ENCODE measurements at places on chromosomes 12 and 14.

GRCh38 chr12:123059500-123059899 lies 79.0 kb downstream of the ARL6IP4 start:
- DNase-seq, result no peak

DNA sequence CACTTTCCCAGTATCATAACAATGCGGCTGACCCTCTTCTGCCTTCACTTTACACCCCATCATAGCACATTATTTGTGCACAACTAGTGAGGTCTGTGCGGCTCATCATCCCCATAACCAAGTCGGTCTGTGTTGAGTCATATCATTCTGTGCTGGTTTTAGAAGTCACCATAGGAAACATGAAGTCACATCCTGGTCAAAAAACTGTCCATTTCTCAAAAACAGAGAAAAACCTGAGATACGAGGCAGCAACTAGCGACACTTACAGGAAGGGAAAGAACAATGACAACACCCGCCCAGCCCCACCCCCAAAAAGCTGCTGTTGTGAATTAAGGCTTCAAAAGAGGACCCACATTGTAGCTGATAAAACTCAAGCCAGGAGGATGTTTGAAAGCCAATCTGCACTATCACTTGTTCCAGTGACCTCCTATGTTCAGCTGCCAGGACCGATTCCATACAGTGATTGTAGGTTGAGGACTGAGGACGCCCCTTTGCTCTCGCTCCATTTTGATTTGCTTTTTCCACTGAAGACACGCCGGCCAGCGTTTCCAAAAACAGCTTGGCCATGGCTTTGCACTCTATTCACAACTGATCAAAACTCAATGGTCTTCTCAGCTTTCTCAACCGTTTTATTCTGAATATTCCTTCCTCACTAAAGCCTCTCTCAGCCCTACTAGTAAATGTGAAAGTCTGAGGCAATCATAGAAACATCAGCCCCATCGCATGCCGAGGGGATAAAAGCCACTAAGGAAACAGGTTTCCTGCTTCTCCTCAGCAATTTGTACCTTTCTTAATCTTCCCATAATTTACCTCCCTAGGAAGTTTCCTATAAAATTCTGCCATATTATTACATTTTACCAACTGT lies 87.5 kb downstream of the DUSP16 start:
- peak; percentile 86 for DNase-seq

GRCh38 chr12:98803468-98804209 lies 158.5 kb downstream of the APAF1 start:
- no peak for DNase-seq

DNA sequence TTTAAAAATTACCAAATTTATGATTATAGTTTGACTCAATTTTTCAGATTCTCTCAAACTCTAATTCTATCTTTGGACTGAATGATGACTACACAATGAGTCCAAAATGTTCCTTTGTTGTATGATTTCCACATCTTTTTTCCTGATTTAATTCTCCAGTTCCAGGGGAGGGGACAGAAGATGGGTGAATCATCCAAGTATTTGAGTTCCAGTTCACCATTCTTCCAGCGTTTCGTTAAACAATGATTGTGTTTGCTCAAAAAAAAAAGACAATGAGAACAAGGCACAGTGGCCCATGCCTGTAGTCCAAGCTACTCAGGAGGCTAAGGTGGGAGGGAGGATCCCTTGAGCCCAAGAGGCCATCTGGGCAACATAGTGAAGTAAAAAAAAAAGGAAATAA lies 23.8 kb downstream of the BAZ1A start:
- DNase-seq, result no peak

DNA sequence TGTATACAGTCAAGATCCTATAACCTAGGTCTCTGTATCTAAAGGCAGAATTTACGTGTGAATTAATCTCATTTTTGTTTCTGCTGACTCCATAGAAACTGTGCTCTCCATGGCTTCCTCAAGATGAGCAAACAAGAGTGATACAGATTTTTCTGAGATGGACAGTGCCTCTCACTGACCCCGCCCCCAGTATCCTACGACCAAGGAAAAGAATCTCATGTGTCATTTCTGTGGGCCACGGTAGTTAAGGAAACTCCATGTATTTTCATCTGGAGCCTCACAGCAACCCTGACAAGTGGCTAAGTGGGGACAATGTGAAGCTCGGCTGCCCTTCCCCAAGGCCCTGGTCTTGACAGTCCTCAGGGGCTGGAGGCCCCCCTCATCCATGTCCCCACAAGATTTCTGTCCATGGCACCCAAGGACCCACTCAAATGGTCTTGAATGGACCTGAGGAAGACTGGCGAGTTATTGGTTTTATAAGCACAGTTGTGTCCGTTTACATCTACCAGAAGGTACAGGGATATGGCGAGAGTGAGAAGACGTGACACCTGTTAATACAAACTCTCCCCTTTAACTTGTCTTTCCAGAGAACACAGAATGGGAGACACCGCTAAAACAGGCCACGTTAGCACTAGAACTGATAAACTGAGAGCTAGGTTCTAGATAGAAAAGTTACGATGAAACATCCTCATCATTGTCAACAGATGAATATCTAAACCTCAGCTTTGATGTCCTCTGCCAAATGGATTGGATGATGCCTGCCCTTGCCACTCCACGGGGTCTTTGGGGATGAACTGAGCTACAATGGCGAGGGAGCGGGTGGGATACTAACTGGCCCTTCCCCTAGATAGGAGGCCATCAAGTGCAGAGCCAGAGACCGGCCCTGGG lies 108.4 kb upstream of the EGLN3 start:
- DNase-seq, result no peak

GRCh38 chr12:4223273-4223845 lies 50.2 kb upstream of the CCND2 start:
- DNase-seq, result no peak

GRCh38 chr12:65725376-65725775 lies 98.9 kb upstream of the HMGA2 start:
- DNase-seq, result no peak

- no peak for DNase-seq
Observed at GRCh38 chr14:93019367-93019843, 96.3 kb downstream of the ITPK1 start.

Measured in CD4-positive, alpha-beta T cell treated with Interleukin-2 at 100 ng/mL for 4 hours (primary cell).